Activated CD4-positive, alpha-beta T cell treated with anti-CD3 and anti-CD28 coated beads for 36 hours (primary cell): ENCODE measurements at places on chromosomes 1 and 21. TPM values are rescaled to one million over a fixed set of nuclear protein-coding genes. Genes with fewer than 3 reads are reported as not detected.
A peak's percentile ranks its signal among the peaks of the same experiment; 100 is the strongest.

The CRNN gene
- not detected for total RNA-seq

GRCh38 chr1:93569489-93569888 lies 112.1 kb downstream of the BCAR3 start:
- DNase-seq, result no peak
- H3K36me3 ChIP-seq, result no peaks in the 10 kb centered on the region
- no peak overlapping the region for H3K27ac ChIP-seq
- no peaks in the 10 kb centered on the region for H3K27me3 ChIP-seq
- no peak overlapping the region for H3K4me3 ChIP-seq
- no peaks in the 10 kb centered on the region for H3K4me1 ChIP-seq

The EXTL1 gene
- total RNA-seq, result not detected

The SPRR1B gene
- total RNA-seq, result not detected

- DNase-seq, result no peak
- H3K36me3 ChIP-seq, result no peaks in the 10 kb centered on the region
- no peak overlapping the region for H3K27ac ChIP-seq
- no peak overlapping the region for H3K4me3 ChIP-seq
Measured at GRCh38 chr1:4965346-4966075, 311.1 kb downstream of the AJAP1 start.

GRCh38 chr1:50570066-50570468 lies 146.8 kb upstream of the DMRTA2 start:
- H3K27me3 ChIP-seq, result no peaks in the 10 kb centered on the region
- no peak for DNase-seq
- no peak overlapping the region for H3K27ac ChIP-seq
- H3K4me3 ChIP-seq, result no peak overlapping the region
- no peaks in the 10 kb centered on the region for H3K4me1 ChIP-seq
- H3K36me3 ChIP-seq, result peaks cover 20% of the 10 kb centered on the region

The PLPPR4 gene
- total RNA-seq, result not detected

The MYBPH gene
- not detected for total RNA-seq

GRCh38 chr21:37483776-37484175 lies 117.2 kb downstream of the DYRK1A start:
- no peak for DNase-seq
- H3K27ac ChIP-seq, result no peak overlapping the region
- peaks cover 3% of the 10 kb centered on the region for H3K4me1 ChIP-seq
- peaks cover 29% of the 10 kb centered on the region for H3K36me3 ChIP-seq
- no peak overlapping the region for H3K4me3 ChIP-seq

DNA sequence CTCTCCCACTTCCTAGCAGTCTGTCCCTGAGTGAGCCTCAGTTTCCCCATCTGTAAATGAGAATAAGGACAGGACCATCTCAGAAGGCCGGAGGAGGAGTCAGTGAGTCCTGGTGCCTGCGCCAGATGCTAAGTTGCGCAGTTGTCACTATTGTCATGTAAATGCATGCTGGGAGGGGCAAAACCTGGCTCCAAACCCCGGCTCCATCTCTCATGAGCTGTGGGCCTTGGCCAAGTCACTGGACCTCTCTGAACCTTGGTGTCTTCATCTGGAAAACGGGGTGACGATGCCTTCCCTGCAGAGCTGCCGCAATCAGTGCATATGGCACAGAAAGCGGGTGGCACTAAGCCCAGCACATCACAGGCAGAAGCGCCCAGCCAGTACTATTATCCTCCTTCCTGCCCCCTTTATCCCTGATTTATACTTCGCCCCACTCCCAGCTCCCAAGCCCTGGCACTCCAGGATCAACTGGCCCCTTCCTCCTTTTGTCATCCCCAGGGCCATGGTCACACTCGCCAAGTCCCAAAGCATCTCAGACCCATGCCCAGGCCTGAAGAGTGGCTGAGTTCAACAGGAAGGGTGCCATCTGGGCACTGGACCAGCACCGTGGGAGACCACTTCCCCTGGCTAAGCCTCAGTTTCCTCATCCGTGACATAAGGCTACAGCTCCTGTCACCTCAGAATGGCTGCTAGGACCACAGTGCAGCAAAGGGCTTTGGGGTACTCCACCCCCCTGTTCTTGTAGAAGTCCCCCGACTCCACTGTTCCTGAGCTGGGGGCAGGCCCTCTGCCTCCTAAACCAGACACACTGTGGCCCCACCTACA lies 4.3 kb upstream of the PLEKHG5 start:
- no peak for DNase-seq
- H3K36me3 ChIP-seq, result no peaks in the 10 kb centered on the region
- H3K4me1 ChIP-seq, result peaks cover 17% of the 10 kb centered on the region

DNA sequence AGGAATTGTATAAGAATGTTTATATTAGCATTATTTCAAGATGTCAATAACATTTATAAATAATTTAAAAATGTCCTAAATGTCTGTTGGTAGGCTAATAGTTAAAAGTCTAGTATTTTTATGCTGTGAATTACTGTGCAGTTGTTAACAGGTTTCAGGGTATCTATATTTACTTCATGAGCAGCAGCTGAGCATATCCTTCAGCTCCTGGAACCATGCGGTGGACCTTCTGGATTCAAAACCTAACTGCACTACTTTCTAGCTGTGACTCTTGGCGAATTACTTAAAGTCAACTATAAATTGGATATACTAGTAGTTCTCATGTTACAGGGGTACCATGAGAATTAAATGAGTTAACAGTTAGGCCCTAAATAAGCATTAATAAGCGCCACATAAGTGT lies 3.7 kb downstream of the CEP350 start:
- H3K27me3 ChIP-seq, result no peaks in the 10 kb centered on the region
- H3K27ac ChIP-seq, result no peak overlapping the region
- peaks cover 50% of the 10 kb centered on the region for H3K4me1 ChIP-seq
- DNase-seq, result no peak

- DNase-seq, result no peak
- no peak overlapping the region for H3K27ac ChIP-seq
- no peaks in the 10 kb centered on the region for H3K36me3 ChIP-seq
- H3K4me3 ChIP-seq, result no peak overlapping the region
- peaks cover 11% of the 10 kb centered on the region for H3K4me1 ChIP-seq
Measured at GRCh38 chr1:175200678-175201521, 8.3 kb upstream of the KIAA0040 start.

The CD2 gene
- 287 TPM for total RNA-seq

The SMPDL3B gene
- total RNA-seq, result 0.55 TPM

- peak overlapping the region; percentile 29 for H3K4me3 ChIP-seq
- no peaks in the 10 kb centered on the region for H3K27me3 ChIP-seq
- peaks cover 74% of the 10 kb centered on the region for H3K4me1 ChIP-seq
- H3K27ac ChIP-seq, result peak overlapping the region; percentile 70
- peak; percentile 35 for DNase-seq
- peaks cover 1% of the 10 kb centered on the region for H3K36me3 ChIP-seq
Measured at GRCh38 chr1:172398970-172399755, 21.3 kb upstream of the C1orf105 start.
